ENCODE measurements at places on chromosomes 2 and 18.

DNA sequence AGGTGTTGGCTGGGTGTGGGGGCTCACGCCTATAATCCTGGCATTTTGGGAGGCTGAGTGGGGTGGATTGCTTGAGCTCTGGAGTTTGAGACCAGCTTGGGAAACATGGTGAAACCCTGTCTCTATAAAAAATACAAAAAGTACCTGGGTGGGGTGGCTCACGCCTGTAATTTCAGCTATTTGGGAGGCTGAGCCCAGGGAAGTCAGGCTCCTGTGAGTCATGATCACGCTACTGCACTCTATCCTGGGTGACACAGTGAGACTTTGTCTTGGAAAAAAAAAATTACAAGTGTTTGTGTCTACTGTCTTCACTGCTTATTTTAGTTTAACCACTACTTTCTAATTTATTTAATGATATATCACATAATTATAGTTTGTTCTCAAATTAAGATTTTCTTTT, 62.7 kb upstream of the DOCK10 start:
- DNase-seq: peak; percentile 31
- peak overlapping the region; percentile 7 for H3K27ac ChIP-seq
- H3K36me3 ChIP-seq: no peaks in the 10 kb centered on the region
- no peak overlapping the region for H3K4me3 ChIP-seq
- H3K4me1 ChIP-seq: peaks cover 23% of the 10 kb centered on the region

DNA sequence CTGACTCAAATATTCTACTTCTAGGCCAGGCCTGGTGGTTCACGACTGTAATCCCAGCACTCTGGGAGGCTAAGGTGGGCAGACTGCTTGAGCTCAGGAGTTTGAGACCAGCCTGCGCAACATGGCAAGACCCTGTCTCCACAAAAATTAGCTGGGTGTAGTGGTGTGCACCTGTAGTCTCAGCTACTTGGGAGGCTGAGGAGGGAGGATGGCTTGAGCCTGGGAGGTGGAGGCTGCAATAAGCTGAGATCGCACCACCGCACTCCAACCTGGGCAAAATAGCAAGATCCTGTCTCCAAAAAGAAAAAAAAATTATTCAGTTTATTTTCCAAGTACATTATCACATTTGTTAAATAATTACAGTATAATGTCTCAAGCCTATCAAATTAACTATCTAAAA, 7.3 kb downstream of the PPP3R1 start:
- H3K4me3 ChIP-seq: no peak overlapping the region
- DNase-seq: no peak
- no peaks in the 10 kb centered on the region for H3K27me3 ChIP-seq
- H3K4me1 ChIP-seq: peaks cover 7% of the 10 kb centered on the region
- H3K36me3 ChIP-seq: no peaks in the 10 kb centered on the region

GRCh38 chr2:36477315-36477714, 120.7 kb downstream of the FEZ2 start:
- H3K4me1 ChIP-seq: peaks cover 24% of the 10 kb centered on the region
- no peak for DNase-seq
- no peak overlapping the region for H3K4me3 ChIP-seq
- H3K27me3 ChIP-seq: no peaks in the 10 kb centered on the region
- H3K27ac ChIP-seq: peak overlapping the region; percentile 82

DNA sequence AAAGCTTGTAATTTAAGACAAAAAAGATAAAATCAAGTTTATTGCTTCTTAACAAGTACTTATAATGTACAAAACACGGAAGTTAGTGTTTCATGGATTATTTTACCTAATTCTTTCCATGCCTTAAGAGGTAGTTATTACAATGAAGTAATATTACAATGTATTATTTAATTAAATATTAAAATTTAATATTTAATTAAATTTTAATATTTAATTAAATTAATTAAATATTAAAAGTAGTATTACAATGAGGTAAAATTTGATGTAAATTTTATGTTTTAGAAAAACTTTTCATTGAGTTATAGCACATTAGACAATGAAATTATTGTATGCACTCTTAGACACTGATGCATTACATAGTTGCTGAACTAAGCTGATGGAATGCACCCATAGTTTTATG, 220.7 kb upstream of the NETO1 start:
- no peak for DNase-seq
- no peaks in the 10 kb centered on the region for H3K27me3 ChIP-seq
- H3K4me1 ChIP-seq: no peaks in the 10 kb centered on the region
- H3K27ac ChIP-seq: no peak overlapping the region
- H3K36me3 ChIP-seq: no peaks in the 10 kb centered on the region
